ENCODE measurements at places on chromosomes 5 and 9.

DNA sequence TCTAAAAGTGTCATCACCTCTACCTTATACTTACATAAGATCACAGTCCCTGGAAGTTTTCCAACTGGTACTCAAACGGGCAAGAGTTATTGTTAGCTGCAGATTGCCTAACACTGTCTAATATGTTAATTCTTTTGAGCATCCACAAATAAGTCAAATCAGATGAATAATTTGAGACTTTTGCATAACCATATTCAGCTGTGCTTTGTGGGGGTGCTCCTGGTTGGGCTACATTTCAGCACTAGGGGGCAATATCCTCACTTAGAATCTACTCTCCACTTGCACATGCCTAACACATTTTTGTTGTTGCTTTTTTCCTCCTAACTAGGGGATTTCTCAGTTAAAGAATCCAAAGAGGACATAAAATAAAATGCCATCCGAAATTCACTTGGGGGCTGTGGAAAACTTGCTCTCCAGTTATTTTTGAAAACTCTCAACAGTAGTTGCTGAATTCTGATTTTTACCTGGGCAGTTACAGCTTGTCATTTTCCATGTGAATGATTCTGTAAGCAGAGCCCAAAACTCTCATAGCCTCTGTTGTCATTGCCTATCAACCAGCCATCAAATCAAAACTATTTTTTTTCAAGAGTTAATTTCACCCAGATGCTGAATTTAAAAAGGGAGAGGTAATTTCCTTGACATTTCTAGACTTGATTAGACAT lies 71.5 kb downstream of the TRIM36 start:
- peak; percentile 52 for DNase-seq

DNA sequence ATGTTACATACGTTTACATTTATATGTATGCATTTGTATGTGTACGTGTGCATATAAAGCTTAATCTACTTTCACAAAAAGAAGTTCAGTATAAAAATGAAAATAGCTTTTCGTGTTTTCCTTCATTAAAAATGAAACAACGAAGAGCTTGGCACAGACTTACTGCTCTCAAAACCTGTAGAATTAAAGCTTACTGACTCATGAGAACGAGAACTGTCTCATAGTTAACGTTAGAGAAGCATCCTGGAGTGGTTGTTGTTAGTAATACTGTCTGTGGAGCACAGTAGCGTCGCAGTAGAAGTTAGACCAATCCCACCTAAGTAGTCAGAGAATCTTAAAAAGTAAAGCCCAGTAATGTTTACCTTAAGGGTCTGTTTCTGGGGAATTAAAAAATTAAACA lies 1.3 kb downstream of the MAT2B start:
- peak; percentile 55 for DNase-seq

GRCh38 chr5:139116100-139116655 lies 82.0 kb downstream of the SIL1 start:
- DNase-seq: no peak

DNA sequence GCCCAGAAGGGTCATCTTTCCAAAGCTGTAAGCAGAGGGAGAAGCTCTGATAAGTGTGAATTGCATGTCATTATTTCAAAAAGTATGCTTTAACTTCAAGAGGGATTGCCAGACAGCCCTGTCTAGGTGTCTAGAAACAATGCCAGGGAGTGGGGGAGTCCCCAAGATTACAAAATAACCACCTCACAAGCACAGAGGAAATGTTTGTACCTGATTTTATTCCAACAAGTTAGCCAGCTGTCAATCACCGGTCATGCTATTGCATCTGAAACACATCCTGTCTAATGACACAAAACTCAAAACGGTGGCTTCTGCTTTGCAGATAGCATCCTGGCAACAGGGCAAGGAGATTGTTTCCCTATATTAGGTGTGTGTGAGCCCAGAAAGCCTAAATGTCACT lies 154.2 kb upstream of the WWC1 start:
- DNase-seq: no peak

- DNase-seq: no peak
Observed at GRCh38 chr9:2230362-2230761, 215.2 kb downstream of the SMARCA2 start.

- DNase-seq: no peak
Observed at GRCh38 chr9:129346046-129346445, 168.0 kb upstream of the IER5L start.

DNA sequence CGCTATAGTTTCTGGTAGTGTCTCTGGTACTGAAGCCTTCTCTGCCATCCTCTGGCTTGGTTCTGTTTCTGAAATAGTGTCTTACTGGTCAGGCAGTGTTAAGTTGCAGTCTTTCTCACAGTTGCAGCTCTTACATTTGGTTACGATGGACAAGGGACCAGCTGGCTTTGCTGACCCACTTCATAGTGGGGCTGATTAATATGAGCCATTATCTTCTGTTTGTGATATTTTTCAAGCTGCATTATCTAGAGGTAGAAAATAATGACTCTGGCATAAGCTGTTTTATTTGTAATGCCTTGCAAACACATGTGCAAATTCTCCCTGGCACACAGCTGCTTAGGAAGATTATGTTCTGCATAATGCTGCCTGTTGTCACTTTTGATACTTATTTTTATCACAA lies 199.1 kb downstream of the KDM4C start:
- no peak for DNase-seq

GRCh38 chr5:179820483-179821297 lies at the start of gene SQSTM1:
TSS of gene SQSTM1 (plus strand) at chr5:179820905. CDS start at chr5:179820937, 32 bp downstream.
- DNase-seq: peak; percentile 80

DNA sequence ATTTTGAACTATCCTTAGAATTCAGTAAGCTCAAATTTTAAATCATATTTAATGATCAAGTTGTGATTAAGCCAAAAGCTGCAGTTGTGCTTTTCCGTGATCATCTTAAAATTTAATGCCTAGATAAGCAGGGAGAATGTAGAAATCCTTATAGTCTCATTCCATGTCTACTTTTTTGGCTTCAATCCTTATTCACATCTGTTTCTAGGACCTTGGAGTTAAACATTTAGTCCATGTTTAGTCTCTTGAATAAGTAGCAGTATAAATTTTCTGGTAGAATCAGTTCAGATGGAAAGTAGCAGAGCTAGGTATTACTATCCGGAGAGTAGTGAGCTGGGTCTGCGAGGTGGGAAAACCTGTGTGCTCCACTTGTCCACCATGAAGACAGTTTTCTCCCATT lies 59.3 kb upstream of the RIOK2 start:
- DNase-seq: no peak

DNA sequence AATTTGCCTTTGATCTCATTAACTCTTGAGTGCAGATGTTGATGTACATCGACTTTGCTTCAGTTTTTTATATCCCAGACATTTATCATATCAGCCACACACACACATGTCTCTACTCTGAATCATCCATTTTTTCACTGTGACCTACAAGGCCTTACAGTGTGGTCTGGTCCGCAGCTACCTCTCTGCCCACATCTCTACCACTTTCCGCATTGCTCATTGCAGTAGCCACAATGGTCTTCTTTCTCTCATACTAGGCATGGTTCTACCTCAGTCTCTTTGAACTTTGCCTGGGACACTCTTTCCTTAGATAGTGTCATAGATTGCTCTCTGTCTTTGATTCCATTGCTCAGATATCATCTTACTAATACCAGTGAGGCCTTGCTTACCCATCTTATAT lies 87.9 kb upstream of the FSD1L start:
- DNase-seq: no peak
